ENCODE measurements at places on chromosomes 12 and 14.

DNA sequence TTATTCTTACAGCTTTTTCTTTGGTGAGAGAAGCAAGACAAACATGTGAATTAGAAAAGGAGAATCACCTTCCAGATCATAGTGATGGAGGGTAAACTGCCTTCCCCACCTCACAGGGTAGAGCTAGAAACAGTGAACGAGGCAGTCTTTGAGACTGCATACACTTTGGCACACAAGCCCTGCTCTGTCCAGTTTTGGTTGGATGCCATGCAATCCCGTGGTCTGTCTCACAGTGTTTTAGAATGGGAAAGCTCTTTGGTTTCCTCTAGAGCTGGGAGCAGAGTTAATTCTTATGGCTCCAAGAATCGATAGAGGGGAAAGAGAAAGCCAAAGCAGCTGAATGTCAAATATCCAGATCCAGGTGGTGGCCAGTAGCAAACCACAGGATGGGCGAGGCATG, 21.9 kb downstream of the TDP1 start:
- no peak for DNase-seq

DNA sequence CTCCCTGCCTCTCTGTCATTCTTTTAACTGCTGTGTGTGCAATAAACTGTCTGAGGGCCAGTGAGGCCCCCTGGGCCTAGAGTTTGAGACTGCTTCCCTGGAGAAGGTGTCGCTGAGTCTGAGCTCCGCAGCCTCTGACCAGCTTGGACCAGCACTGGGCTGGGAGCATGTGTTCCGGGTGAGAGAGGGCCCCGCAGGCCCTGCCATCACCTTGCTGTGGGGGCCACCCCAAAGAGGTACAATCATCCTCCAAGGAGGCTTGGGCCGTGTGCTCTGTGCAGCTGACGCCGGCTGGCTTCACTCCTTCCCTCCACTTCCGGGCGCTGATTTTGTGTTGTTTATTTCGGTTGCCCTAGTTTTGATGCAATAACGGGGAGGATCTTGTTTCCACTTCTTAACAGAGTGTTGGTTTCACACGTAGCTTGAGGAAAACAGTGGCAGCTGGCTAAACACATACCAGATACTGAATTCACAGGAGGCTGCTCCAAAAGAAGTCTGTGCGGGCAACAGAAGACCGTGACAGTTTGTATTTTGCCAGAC, 121.6 kb downstream of the TMEM132C start:
- DNase-seq = no peak

DNA sequence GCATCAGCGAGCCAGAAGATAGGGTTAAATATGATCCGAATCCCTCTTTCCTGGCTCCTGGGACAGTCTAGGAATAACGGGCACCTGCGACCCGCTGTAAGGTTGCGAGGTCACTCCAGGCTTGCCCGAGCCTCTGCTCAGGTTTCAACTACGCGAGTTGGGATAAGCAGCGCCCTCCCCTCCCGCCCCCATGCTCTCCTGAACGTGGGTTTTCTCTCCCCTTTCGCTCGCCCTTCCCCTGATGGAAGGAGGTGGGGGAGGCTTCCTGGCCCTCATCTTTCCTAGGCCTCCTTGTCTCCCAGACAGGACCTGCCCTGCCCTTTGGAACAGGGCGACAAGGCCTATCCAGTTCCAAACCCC, 753 bp upstream of the ATP5MC2 start:
- DNase-seq = no peak

DNA sequence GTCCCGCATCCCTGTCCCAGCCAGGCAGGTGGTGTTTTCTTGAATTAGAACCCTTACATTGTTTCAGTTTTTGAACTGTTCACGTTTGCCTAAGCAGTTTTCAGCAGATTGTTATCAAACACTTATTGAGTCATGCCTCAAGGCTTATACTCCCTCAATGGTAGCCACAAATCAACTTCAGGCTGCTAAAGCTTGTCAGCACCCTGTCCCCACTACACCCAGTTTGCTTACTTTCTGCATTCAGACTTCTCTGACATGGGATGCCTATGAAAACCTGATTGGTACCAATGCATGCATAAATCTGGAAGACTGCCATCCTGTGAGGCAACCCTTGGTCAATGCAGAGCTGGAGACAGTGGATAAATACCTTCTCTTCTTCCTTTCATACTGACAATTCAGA, 225.4 kb downstream of the BTG1 start:
- no peak for DNase-seq

GRCh38 chr12:6140651-6141447, 16.4 kb upstream of the VWF start:
- peak; percentile 39 for DNase-seq

GRCh38 chr12:4041187-4041885, 168.1 kb upstream of the PARP11 start:
- no peak for DNase-seq

- DNase-seq = no peak
Observed at GRCh38 chr12:16369156-16369555, 21.7 kb downstream of the MGST1 start.
